ENCODE measurements at places on chromosomes 13 and 19.

DNA sequence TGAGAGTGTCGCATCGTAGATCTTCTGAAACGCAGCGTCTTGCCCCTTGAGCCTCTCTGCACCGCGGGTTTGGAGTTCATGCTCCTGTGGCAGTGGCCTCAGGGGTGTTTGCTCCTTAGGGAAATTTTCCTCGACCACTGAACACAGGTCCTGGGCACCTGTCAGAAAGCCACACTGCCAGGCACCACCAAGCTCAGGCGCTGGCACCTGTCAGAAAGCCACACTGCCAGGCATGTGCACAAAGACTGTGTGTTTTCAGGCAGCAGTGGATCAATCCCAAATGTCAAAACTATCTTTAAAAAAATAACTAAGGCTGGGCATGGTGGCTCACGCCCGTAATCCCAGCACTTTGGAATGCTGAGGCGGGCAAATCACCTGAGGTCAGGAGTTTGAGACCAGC lies 87.1 kb downstream of the ATP11A start:
- no peak for DNase-seq

GRCh38 chr13:77919246-77919920 lies 752 bp upstream of the EDNRB start:
- no peak for DNase-seq

DNA sequence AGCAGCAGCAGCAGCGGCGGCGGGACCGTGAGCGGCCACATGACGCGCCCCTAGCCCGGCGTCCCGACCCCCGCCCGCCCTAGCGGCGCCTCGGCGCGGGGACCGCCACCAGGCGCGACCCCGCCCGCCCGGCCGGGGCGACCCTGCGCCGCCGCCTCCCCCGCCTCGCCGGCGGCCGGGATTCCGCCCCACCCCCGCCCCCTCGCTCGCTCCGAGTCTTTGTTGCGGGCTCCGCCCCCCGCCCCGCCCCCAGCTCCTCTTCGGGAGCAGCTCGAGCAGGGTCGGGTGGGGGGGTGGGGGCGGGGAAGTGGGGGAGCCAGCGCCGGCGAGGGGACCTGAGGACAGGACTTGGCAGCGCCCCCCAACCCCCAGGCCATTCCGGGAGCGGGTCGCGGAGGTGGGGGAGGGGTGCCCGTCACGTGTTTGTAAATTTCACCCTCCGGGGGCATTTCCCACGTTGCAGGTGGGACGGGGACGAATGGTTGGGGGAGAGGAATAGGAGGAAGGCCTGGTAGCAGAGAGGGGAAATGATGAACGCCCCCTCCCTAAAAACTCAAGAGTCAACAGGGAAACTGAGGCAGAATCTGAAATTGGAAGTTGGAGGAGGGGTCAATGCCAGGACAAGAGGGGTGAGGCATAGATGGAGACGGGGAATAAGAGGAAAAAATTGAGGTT lies at the start of gene OLFM2:
OLFM2 (minus strand) TSS at position 190 of the 675 bp plus-strand sequence; CDS start at position 41, 149 bp downstream.
- no peak for DNase-seq

DNA sequence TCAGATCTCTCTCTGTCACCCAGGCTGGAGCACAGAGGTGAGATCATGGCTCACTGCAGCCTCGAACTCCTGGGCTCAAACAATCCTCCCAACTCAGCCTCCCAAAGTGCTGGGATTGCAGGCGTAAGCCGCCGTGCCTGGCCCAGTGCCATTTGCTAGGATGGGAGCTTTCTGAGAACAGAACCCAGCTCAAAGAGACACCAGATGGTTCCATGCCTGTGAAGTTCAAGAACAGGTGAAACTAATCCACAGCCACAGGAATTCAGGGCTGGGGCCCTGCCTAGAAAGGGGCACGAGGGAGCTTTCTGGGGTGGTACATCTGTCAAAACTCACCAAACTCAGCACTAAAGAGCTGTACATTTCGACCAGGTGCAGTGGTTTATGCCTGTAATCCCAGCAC lies 4.2 kb downstream of the SLC7A9 start:
- no peak for DNase-seq

DNA sequence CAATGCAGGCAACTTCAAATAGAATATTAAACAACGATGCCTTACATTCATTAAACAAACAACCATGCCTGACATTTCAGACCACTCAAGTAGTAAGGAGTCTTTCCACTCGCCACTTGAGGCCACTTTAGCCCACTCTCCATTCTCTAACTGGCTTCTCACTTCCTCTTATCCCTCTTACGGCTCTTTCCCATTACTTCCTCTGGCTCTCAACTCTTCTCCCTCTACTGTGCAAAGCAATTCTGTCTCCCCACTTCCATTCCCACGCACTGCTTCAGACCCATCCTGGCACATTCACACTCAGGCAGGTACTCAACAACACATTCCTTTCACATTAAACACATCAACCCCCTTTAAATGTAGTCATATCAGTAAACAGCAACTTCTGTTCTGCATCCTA lies 229.8 kb upstream of the IPO5 start:
- no peak for DNase-seq

DNA sequence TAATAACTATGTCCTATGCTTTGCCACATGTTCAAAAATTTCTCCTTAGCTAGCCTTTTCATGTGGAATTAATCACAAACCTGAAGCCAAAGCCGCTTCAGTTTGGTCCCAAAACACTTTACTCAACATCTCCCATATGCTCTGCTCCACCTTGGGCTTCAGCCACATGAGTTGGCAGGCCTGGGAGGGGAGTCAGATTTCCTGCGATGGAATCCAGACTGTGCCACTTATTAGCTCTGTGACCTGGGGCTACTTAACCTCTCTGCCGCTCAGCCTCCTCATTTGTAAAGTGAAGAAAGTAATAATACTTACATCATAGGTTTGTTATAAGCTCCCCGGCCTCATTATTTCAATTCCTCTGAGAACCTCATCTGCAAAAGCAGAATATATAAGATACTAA lies 272.0 kb downstream of the LMO7 start:
- DNase-seq = no peak

DNA sequence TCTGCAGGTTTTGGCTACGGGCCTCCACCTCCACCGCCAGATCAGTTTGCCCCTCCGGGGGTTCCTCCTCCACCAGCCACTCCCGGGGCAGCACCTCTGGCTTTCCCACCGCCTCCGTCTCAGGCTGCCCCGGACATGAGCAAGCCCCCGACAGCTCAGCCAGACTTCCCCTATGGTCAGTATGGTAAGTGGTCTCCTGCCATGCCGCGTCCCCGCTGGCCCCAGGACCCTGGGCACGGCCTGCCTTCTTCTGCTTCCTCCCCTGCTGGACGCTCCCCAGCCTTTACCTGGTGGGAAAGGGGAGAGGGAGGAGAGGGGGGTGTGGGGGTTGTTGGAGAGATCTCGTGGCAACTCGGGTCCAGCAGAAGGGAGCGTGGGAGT lies 5.7 kb upstream of the RPS15 start:
- no peak for DNase-seq

DNA sequence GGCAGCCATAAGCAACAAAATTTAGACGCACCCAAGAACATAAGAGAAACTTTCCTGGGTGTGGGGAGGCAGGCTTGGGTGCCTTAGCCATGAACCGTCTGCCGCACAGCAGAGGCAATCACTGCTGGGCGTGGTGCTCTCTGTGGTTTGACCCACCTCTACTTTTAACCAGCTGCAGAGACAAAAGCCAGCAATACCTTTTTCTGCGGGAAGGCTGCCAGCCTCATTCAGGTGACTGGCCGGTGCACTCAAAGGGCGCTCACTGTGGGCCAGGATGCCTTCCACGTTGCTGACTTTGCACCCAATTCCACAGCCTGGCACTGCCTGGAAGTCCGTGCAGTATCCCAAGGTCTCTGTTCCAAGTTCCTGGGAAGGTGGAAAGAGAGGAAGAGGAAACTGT lies 69.1 kb downstream of the ATP7B start:
- no peak for DNase-seq

DNA sequence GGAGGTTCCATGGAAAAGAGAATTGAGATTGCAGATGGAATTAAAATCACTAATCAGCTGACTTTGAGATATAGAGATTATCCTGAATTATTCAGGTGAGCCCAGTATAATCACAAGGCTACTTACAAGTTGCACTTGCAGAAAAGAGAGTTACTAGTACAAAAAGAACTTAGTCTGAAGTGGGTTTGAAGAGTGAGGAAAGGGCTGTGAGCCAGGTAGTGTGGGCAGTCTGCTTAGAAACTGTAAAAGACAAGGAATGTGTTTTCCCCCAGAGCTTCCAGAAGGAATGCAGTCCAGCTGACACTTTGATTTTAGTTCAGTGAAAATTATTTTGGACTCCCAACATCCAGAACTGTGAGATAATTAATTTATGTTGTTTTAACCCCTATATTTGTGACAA lies 285.4 kb upstream of the GPC6 start:
- DNase-seq = no peak

GRCh38 chr13:111926501-111927180 lies 140.3 kb upstream of the SOX1 start:
- no peak for DNase-seq

DNA sequence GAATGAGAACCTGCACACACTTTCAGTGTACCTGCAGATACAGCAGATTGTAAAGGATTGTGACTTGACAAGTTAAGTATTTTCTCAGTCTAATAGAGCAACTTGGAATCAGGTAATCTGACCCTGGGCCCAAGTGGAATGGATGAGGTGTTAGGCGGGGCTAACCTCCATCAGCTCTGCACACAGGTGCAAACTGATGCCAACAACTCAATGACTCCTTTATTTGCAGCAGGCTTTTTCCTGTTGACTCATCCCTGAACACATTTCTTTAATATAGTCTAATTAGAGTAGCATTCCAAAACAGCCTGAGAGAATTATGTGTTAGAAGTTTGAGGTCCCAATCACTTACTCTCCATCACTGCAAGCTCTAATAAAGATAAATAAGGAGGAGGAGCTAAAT lies 48.8 kb downstream of the TPT1 start:
- DNase-seq = no peak

GRCh38 chr13:50326811-50327210 lies 311.6 kb downstream of the KCNRG start:
- DNase-seq = no peak

- DNase-seq = no peak
Measured at GRCh38 chr19:22622901-22623840, 11.0 kb upstream of the ZNF492 start.

Data from stimulated activated CD8-positive, alpha-beta memory T cell treated with anti-CD3 and anti-CD28 coated beads, Interleukin-15, amount 100 ng/mL, for 4 hours (primary cell).